ENCODE measurements at places on chromosomes 7 and 10.
A peak's percentile ranks its signal among the peaks of the same experiment; 100 is the strongest.

- no peak for DNase-seq
These were observed 42.1 kb upstream of the WIPF3 start for GRCh38 chr7:29764227-29764626.

GRCh38 chr7:33781796-33782195 is 123.5 kb upstream of the BMPER start:
- no peak for DNase-seq

DNA sequence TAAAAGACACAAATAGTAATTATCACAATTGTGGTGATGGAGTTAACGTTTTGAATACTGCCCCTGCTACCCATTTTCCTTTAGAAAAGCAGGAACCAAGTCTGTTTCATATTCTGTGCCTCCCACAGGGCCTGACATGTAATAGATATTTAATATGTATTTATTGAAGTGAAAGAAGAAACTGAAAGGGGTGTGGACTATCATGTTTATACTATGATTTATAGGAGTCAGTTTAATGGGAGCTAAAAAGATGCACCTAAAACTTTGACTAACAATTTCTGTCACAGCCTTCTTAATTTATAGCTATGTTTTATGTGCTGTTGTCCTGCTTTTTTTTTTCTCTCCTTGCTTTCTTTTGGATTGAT is 24.1 kb upstream of the BHLHA15 start:
- DNase-seq: no peak

DNA sequence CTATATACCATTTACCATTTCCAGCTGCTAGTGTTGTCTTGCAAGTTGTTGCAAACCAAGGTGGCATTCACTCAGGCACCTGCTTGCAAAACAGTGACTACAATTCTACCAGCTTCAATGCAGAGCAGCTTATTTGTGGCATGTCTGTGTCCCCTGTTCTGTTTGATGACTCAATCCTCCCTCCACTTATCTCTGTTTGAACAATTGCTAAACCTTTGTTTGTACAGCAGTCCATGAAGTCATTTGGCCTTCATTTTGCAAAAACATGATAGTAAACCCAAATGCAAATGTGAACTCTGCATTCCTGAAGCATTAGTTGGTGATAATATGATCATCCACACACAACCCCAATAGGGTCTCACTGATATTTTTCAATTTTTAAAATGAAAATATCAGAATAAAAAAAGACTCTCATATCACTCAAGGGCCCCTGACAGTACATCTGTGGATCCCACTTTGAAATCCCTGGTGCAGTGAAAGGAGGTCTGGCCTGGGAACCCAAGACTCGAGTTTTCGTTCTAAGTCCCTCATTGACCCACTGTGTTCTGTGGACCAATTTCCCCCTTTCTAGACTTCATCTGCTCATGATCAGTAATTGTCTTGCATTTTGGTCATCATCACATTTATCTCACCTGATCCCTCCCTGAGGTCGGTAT is 425.4 kb downstream of the RPS24 start:
- DNase-seq: no peak

GRCh38 chr7:132061937-132062336 is 505.5 kb upstream of the PODXL start:
- no peak for DNase-seq

DNA sequence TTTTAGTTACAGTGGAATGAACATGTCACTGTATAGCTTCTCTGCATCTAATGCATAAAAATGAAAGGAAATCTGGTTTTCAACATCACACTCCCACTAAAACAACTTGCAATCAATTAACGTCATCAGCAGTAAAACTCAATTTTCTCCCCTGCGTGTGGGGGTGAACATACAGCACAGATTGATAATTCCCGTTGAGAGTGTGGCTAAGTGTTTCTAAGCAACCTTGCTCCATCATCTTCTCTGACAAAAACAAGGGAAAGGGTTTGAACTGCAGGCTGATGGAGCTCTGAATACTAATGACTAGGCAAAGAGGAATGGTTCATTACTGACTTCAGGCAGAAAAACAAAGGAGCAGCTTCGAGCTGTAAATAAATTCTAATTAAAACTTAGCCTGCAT is 238.3 kb downstream of the PARD3 start:
- DNase-seq: no peak

GRCh38 chr10:63392224-63392623 is 73.6 kb downstream of the JMJD1C start:
- DNase-seq: no peak

DNA sequence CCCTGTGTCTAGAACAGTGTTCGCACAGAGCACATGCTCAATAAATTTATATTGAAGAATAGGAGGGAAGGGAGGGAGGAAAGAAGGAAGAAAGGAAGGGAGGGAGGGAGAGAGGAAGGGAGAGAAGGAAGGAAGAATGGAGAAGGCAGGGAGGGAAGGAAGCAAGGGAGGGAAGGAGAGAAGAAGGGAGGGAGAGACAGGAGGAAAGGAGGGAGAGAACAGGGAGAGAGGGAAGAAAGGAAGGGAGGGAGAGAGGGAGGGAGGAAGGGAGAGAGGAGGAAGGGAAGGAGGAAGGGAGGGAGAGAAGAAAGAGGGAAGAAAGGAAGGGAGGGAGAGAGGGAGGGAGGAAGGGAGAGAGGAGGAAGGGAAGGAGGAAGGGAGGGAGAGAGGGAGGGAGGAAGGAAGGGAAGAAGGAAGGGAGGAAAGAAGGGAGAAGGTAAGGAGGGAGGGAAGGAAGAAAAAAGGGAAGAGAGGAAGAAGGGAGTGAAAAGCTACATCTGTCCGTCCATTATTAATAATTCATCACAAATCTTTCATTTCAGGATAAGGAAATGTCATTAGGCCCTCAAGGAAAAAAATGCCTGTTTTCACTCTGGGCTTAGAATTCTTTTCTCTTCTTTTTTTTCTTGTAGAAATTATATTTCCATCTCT is 79.7 kb downstream of the GRK5 start:
- no peak for DNase-seq

DNA sequence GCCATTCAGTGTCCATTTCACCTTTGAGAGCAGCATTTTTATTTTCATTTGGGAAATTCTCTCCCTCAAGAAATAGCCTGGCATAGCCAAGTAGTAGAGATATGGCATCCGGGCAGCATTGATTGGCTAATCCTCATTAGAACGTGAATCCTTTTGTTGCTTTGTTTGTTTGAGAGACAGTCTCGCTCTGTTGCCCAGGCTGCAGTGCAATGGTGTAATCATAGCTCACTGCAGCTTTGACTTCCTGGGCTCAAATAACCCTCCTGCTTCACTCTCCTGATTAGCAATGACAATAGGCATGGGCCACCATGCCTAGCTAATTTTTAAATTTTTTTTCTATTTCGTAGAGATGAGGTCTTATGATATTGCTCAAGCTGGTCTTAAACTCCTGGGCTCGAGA is 1174.9 kb upstream of the AUTS2 start:
- DNase-seq: no peak

DNA sequence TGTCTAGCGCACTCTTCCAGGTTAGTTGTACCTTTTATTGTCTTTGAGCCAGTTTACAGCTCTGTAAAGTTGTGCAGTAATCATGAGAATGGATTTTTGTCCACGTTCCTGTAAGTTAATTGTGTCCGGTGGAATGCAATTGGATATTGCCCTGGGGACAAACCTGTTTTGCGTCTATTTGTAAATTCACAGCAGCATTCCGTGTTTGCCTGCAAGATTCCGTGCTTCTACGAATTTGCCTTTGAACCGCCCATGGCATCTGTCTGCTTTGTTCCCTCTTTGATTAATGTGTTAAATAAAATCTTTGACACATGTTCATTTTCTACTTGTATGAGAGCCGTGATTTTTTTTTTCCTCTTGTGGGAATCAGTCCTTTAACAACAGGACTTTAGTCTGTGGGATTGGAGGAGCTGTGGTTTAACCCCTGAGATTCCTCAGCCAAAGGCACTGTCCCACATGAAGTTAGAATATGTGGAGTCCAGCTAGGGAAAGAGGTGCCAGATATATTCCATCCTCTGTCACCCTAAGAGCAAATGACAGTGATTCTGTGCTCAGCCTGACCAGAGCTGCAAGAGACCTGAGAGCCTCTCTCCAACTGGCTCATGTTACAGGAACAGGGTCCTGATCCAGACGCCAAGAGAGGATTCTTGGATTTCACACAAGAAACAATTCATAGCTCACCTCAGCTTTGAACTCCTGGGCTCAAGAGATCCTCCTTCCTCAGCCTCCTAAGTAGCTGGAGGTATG is 126.3 kb downstream of the COL26A1 start:
- DNase-seq: no peak

DNA sequence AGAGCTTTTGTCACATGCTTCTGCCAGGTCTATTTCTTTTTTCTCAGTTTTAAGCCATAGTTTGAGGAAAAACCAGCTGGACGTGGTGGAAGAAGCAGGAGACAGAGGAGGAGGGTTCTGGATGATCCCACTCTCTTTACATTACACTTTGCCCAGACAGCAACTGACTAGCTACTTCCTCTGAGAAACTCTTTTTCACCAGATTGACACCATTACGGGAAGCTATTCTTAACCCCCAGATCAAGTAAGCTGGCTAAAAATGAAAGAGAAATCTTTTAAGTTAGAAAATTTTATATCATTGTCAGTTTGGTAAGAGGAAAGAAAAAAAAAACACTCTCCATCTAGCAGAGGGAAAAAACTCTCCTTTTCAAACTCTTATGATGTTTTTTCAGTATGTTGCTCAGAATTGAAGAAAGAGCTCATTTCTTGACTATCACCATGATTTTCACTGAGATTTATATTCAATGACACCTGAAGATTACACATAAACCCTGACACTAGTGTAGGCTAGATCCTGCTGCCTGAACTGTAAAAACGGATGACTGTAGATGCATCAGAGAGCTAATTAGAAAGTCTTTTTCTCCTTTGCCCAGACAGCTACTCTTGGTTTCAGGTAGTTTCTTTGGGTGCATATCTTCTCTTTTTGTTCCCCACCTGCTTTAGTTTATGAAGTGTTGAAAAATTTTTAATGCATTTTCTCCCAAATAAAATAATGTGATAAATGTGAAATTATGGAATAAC is 203.1 kb downstream of the TFEC start:
- DNase-seq: peak; percentile 49

DNA sequence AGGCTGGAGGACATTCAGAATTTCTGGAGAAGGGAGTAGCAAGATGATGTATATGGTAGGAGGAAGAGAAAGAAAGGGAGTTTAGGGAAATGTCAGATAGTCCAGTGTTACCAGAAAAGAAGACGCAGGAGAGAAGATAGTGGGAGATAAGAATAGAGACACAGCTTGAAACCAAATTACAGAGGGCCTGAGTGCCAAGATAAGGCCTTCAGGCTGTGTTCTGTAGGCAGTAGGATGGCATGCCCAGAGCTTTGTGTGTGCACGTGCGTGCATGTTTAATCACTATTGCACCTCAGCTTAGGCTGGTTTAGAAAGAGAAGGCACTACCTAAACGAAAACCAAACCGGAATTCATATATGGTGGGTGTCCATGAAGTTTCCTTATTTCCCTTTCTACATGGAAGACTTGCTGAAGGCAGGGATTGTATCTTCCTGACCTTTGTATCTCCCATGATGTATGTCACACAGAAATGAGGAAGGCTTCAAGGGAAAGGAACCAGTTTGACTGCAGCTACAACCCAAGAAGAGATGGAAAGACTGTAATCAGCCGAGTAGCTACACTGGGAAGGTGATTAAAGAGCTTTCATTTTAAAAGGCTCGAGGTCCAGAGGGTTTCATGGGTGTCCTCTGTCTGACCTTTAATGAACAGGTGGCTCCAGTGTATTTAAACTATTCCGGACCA is 35.8 kb upstream of the BHLHA15 start:
- no peak for DNase-seq

DNA sequence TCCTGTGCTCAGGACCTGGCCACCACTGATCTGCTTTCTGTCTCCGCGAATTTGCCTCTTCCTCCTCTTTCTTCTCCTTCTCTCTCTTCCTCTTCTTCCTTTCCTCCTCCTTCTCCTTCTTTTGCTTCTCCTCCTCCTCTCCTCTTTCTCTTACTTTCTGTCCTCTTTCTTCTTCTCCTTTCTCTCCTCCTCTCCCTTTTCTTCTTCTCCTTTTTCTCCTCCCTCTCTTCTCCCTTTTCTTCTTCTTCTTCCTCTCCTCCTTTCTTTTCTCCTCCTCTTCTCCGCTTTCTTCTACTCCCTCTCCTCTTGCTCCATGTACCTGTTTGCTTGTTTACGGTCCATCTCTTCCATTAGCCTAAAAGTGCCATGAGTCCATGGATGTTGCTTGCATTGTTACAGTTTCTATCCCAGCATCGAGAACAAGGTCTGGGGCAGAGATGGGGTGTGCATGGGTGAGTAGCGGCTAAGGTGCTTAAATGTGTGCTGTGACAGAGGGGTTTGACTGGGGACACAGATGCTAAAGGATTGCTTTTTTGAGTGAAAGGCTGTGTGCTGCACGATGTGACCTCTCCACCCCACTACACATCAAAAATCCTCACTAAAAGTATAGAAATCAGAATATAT is 7.7 kb downstream of the SH2D4B start:
- no peak for DNase-seq

GRCh38 chr7:11587814-11588213 is 244.2 kb downstream of the THSD7A start:
- peak; percentile 15 for DNase-seq

DNA sequence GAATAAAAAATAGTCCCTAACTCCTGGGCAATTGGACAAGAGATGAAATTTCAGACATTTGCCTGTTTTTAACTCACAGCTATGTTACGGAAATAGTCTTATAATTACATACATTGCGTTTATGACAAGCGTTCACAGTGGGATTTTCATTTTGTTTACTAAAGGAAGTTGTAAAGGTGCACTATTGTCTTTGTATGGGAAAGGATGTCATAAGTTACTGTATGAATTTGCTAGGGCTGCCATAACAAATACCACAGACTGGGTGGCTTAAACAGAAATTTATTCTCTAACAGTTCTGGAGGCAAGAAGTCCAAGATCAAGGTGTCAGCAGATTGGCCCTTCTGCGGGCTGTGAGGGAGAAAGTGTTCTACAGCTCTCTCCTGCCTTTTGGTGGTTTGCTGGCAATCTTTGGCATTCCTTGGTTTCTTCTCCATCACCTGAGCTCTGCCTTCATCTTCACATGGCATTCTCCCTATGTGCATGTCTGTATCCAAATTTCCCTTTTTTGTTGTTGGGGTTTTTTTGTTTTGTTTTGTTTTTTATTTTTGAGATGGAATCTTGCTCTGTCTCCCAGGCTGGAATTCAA is 5.6 kb downstream of the NFE2L3 start:
- DNase-seq: no peak
